NCI-H2029 (cell line): ENCODE measurements at places on chromosomes 11 and 22.
A peak's percentile ranks its signal among the peaks of the same experiment; 100 is the strongest.

GRCh38 chr11:47136327-47136726 lies 40.4 kb downstream of the ARFGAP2 start:
- no peak for DNase-seq

GRCh38 chr11:103202048-103202651 lies 92.9 kb downstream of the DYNC2H1 start:
- DNase-seq, result no peak

DNA sequence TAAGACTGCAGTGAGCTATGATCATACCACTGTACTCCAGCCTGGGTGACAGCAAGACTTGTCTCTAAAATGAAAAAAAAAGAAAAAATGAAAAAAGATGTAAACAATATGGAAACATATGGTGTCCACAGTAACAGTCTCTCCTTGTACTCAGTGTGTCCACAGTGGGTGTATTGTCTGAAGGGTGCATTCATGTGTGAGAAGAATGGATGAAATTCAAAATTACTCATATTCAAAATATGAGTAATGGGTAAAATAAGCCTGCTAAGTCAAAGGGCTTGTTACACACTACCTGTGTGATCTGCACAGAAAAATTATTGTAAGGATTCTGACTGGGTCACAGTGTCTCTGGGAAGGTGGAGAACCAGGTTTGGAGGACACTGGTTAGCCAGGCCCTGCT lies 26.9 kb downstream of the PPFIA1 start:
- no peak for DNase-seq

DNA sequence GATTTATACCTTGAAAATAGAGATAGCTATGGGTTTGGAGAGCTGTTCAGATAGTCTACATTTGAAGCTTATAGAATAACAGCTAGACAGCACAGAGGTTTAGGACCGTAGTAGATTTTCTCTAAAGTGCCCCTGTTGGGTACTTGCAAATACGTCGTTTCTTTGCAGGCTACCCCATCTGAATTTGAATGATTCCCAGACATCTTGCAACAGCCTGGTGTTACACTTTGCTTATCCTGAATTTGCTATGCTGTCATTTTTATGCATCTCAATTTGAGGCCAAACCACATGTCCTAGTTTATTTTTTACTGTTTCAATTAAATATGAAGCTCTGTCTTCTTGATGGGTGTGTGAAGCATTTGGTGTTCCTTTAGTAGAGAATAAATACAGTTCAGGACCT lies 142.1 kb downstream of the WNT11 start:
- no peak for DNase-seq

DNA sequence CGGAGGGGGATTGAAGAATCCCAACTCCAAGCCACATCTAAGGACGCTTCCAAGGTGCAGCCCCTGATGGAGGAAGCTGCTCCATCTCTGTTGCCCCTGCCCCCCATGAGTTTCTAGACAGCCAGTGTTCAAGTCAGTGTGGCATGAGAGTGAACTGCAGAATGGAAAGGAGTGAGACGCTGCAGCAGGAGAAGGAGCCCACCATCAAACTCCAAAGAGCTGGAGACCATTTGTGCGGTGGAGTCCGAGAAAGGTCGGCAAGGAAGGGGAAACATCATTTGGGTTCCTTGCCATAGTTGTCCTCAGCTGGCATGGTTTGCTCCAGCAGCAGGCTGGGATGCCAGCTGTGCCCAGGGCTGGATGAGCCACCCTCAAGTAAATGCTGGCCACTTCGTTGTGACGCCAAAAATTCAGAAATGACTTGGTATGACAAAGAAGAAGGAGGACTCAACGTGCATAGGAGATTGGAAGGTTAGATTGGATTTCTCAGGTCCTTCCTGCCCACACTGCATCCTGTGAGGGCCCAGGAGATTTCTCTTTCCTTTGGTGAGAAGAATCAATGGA lies 16.4 kb downstream of the APOL2 start:
- no peak for DNase-seq

DNA sequence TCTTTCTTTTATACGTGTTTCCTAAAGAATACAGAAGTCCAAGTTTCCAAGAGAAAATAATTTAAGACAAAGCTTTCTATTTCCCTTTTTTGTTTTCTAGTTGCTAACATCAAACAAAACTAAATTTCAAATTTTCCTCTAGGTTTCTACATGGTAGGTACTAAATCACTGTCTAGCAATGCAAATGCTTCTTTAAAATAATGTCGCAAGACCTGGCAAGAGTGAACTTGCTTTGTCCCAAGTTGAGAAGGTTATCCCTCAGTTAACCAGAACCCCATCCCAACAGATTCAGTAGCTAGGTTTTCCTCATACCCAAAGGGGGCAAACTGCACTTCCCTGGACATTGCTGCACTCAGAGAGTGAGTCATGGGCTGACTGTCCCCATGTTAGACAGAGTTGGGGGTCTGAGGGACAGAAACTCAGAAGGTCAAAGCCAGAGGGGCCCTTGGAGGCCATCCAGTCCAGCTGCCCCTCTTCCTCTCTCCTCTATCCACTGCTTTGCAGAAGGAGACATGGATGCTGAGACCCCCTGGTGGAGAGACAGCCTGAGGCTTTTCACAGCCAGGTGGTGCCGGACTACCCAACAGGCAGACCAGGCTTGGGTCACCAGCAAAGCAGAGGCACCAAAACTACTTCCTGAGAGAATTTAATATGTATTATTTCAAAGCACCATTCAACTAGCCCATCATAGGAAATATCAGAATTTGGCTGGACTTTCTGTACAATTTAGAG lies 23.1 kb downstream of the OR2AT4 start:
- no peak for DNase-seq

DNA sequence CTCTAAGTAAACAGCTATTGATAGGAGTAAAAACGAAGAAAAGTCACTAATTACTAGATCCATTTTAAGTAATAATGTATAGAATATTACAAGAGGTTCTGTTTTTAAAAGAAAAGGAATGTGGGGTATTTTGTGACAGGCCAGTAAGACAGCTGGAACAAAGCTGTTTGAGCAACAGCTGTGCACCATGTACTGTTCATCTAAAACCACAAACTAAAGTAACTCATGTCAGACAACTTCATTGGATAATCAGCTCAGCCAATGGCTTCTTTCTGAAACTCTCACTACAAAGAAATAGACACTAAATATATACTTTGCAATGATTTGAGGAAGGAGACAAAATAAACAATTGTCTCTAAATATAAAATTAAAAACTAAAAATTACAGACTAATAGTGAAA lies 16.1 kb downstream of the RRAS2 start:
- DNase-seq, result no peak

DNA sequence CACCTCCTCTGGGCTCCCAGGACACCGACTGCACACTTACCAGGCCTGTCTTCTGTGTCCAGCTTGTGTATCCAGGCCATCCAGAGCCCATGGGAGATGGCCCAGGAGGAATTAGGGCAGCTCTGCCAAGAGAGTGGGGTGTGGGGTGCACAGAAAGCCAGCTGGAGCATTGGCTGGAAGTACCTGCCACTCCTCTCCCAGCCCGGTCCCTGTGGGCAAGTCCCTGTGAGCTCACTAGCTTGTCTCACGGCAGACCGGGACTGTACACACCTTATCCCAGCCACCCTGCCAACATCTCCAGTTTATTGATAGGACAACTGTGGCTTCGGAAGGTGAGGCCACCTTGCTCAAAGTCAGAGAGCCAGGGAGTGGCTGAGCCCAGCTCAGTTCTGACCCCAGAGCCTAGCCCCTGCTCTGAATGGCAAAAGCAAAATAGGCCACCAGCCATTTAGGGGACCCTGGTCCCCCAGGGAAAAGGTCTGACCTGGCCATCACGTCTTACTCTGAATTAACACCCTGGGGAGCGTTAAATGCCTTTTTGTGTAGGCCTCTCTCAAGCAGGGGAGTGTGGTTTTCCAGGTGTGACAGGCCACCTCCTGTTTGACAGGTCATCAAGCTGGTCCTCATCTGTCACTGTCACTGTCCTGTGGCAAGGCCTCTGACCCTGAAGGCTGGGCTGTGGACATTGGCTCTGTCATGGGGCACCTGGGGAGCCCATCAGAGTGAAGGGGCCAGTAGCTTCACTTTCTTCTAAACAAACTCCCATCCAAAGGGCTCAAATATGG lies 15.1 kb downstream of the UQCR10 start:
- no peak for DNase-seq

DNA sequence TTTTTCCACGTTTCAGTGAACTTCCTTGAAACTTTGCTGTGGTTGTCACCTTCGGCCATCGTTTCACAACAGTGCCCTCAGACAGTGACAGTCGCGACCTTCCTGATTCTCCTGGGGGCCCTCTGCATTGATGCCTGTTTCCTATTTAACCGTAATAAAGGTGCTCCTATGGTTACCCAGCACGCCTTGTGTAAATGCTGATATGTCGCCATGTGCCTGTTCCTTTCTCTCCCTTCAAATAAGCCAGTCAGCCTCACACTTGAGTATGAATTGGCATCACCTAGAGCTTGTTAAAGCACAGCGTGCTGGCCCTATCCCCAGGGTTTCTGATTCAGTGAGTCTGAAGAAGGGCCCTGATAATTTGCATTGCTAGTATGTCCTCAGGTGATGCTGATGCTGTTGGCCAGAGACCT lies 104.8 kb downstream of the MICAL2 start:
- DNase-seq, result peak; percentile 82

GRCh38 chr11:82802710-82803109 lies 69.0 kb upstream of the FAM181B start:
- DNase-seq, result no peak

DNA sequence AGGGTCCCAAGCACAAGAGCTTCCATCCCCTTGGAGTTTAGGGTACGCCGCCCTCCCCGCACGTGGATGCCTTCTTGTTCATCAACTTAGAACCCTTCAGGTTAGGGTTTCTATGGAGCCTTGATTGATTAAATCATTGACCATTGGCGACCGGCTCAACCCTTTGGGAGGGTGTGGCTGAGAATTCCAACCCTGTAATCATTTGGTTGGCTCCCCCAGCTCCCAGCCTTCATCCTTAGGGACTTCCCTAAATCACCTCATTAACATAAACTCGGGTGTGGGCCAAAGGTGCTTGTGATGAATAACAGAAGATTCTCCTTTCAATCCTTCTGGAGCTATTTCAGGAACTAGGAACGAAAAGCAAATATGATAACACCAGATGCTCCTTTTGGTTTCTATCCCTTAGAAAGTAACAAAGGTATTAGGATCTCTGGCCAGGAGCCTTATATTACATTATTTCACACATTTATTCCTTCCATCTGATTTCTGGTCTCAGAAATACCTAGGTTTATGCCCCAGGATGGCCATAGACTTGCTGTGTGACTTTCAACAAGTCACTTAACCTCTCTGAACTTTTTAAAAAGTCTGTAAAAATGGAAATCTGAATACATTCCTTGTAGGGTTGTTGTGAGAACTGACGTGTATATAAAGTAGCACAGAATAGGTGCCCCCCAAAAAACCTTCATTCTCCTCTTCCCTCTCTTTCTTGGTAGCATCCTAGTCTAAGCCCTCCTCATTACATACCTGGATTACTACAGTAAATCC lies 26.8 kb downstream of the MCHR1 start:
- no peak for DNase-seq

- no peak for DNase-seq
Measured at GRCh38 chr11:78209478-78209877, 20.8 kb downstream of the USP35 start.

DNA sequence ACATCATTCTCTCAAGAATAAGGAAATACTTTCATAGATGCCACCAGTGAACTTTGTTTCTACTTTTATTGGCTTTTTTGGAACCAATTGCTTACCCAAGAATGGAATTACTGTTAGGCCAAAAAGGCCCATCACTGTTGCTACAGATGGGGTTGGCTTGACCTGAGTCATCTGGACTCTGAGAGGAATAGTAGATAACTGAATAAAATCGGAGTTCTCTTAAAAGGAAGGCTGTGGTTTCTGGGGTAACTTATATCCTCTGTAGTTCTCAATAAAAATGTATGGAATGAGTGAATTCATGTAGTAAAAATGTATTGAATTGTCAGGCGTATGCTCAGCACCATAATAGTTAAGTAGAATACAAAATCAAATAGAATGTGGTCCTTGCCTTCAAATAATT lies 56.6 kb downstream of the ARHGEF12 start:
- DNase-seq, result no peak

- no peak for DNase-seq
Measured at GRCh38 chr22:43411040-43411868, 560 bp upstream of the MPPED1 start.

DNA sequence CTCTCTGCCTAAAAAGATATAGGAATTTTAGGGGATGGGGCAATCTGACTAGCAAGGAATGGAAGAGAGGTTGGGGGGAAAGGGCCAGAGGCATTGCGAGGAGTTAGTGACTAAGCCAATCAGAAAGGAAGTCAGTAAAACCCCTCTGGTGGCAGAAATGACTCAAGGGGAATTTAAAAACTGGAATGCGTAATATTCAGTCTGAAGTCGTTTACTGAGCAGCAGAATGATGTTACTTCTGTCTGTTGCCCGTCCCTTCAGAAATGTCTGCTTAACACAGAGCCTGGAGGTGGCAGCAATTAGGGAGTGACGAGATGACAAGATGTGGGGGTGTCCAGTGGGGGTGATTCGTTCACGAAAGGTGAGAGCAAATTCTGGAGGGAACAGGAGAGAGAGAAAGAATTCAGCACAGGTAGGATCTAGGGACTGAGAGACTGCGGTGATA lies 107.7 kb upstream of the CLMP start:
- DNase-seq, result no peak

DNA sequence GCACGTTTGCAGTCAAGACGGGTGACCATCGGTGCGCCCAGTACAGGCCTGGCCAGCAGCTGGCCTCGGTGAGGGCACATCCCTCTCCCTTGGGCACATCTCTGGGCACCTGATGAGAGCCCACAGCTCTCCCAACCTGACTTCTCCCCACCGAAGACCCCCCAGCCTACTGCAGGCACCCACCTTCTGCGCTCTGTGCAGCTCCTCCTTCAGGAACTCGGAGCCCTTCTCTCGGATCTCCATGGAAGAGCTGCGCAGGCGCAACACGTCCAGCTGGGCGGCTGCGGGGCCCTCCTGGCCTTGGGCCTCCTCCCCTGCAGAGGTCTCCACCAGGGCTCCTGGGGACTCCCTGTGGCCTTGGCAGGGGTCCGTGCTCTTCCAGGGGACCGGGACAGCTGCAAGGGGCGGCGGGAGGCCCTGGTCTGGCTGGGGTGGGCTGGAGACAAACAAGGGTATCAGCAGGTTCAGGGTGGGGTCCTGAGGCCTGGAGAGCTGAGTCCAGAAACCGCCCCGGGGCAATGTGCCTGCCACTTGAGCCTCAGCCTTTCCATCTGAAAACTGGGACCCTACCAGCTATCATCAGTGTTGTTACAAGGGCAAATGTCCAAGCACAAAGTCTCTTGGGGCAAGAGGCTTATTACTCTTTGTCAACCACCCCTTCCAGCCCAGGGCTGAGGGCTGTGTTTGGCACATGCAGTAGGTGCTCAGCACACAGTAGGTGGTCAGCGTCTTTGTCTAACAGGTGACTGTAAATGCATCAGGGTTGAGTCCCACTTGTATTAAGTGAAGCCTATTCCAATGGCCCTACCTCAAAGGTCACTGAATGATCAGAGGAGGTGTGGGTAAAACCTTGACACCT lies 9.3 kb downstream of the RAB3IL1 start:
- DNase-seq, result no peak

- no peak for DNase-seq
Measured at GRCh38 chr11:113698515-113698914, 7.6 kb downstream of the TMPRSS5 start.
